Stimulated activated CD8-positive, alpha-beta memory T cell treated with anti-CD3 and anti-CD28 coated beads, Interleukin-7, amount 100 ng/mL, for 1 hour (primary cell): ENCODE measurements at places on chromosomes 5 and 9.

DNA sequence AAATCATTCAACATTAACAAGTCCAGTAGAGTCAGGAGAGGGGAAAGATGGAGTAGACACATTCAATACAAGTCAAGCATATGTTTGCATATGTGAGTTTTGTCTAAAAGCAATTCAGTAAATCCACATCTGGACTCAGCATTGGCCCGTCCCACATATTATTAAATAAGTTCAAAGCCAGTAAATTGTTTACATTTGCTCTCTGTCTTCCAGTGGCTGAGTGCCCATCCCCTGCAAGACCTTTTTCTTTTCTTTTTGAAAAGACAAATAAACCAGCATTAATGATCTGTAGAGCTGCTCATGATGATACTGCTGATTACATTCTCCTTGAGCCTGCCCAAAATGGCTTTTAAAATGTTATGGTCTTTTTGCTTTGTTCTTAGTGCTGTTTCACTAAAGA, 71.1 kb downstream of the TNC start:
- DNase-seq, result no peak

GRCh38 chr9:94791435-94791834, 64.9 kb downstream of the AOPEP start:
- no peak for DNase-seq

DNA sequence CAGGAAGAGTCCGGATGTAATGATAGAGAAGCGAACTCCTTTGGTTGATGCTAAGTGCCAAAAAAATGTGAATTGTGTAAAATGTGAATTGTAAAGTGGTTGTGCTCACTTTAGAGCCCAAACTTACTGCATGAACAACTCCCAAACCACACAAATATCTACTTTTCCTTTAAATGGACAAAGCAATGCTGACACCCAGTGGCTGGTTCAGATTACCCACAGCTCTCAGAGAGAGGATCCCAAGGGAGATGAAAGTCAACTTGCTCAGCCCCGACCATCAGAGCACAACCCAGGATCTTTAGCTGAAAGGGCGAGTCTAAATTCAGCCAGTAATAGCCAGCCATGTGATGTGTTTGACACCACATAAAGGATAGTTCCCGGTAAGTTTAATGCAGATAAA, 133.7 kb downstream of the NMUR2 start:
- DNase-seq, result no peak

DNA sequence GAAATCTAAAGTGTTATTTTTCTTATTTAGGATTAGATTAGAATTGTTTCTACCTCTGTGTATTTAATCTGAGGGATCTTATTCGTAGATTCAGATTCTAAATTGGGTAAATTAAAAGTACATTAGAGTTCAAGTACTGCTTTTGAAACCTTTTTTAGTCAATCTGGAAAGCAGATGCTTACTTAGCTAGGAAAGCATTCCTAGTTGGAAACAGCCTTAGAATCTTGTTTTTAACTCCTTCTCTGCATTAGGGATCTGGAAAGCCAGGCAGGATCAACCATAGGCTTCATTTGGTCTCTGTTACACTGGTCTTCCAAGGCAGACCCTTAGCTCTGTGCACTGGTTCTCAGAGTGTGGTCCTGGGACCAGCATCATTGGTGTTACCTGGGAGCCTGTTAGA, 247.4 kb downstream of the NR3C1 start:
- no peak for DNase-seq

- no peak for DNase-seq
Observed at GRCh38 chr9:14752271-14752670, 29.7 kb upstream of the CER1 start.

GRCh38 chr9:136650648-136651047, 12.1 kb upstream of the EGFL7 start:
- DNase-seq, result no peak

DNA sequence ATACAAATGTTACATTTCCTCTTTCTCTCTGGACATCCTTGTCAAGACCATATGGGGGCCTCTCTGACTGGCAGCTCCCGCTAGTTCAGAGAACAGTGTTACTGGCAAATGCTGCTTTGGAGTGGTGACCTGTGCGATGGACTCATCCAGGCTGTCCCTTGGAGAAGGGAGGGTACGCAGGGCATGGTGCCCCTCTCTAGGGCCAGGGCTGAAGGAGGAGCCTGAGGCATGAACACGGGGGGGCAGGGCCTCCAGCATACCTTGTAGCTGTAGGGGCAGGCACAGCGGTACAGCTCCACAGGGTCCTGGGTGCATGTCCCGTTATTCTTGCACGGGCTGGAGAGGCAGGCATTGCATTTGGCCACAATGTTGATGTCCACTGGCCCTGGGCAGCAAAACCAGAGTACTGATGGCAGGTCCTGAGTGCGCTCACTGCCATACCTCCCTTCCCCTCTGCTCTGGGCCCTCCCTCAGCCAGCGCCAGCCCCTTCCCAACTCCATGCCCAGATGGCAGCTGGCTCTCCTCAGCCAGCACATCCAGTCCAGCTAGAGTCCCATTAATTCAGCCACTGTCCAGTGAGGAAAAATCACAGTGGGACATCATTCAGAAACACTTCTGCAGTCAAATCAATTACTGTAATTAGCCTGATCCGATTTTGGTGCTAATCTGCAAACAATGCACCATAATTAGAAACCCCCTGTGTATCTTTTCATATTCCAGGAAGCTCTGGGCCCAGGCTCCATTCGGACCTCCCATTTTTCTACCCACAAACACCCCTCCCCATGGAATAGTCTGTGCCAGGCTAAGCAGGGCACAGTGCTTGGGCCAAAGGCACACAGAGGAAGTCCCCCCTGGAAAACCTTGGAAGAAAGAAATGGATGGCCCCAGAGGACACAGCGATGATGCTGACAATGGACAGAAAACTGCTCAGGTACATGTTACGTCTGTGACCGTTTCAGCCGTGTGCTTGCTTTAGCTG, 128.8 kb upstream of the PANK3 start:
- DNase-seq, result no peak

DNA sequence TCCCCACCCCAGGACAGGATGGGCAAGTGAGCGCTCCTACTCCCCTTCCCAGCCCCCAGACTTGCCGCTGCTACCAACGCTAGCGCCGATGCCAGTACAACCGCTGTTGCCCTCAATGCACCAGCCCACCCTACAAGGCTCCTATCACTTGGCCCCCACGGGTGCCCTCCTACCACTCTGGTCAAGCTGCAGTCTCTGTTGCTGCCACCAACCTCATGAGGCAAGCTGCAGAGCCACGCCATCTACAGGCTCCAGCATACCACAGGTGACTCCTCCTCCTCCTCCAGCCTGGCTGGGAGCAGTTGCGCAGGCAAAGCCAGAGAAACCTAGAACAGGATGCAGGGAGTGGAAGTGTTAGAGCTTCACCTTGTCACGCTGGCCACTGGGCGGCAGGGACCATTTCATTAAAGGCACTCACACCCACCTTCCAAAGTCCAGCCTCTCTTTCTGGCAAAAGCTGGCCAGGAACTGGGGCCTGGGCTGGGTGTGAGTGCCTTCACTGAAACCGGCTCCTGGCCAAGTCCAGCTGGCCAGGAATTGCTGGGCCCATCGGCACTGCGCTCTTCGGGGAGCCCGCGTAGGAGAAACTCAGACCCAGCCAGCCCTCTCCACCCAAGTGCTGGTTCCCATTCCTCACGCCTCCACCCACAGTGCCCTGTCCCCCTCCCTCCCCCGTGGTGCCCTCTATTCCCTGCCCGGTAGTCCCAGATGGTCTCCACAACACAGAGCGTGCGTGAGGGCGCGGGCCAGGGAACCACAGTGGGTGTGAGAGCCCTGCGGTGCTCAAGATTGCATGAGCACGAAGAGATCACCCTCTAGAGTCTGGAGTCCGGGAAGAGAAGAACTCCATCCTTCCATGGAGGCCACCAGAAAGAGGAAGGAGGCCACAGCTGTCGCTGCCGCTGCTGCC, 1.6 kb upstream of the PCAT7 start:
- DNase-seq, result no peak

DNA sequence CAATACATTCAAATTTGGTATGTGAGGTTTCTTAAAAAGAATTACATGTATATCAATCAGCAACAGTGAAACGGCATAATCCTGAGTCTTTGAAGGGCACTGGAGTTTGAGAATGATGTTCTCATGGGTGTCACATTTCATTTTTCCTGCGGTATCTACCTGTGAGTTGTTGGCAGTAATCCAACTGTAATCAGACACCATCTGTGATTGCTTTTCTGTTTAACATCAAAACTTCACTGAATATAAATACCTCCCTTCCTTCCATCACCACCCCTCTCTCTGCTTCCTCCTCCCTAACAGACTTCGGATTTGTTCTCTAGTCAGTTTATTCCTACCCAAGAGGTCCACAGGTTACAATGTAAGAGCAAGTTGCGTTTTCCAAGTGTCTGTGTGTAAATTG, 275.2 kb upstream of the PCSK5 start:
- no peak for DNase-seq
